ENCODE measurements at places on chromosomes 6 and 20. TPM values are rescaled to one million over a fixed set of nuclear protein-coding genes. Genes with fewer than 3 reads are reported as not detected.

HLA-DQA1 gene
- not detected for total RNA-seq

SAPCD1 gene
- not detected for total RNA-seq

SAMD5 gene
- total RNA-seq: 15.5 TPM

MTFR2 gene
- total RNA-seq: 0.82 TPM

FHL5 gene
- 6.4 TPM for total RNA-seq

SNX14 gene
- 125 TPM for total RNA-seq

HLA-F gene
- 2.4 TPM for total RNA-seq

ID1 gene
- 73.1 TPM for total RNA-seq

CLDN20 gene
- not detected for total RNA-seq

IRF4 gene
- total RNA-seq: 0.27 TPM

LYRM4 gene
- 16.2 TPM for total RNA-seq

WFDC12 gene
- not detected for total RNA-seq

Measured in cerebellum (tissue), 4 donors.